ENCODE measurements at places on chromosomes 11 and 22.
A peak's percentile ranks its signal among the peaks of the same experiment; 100 is the strongest.

DNA sequence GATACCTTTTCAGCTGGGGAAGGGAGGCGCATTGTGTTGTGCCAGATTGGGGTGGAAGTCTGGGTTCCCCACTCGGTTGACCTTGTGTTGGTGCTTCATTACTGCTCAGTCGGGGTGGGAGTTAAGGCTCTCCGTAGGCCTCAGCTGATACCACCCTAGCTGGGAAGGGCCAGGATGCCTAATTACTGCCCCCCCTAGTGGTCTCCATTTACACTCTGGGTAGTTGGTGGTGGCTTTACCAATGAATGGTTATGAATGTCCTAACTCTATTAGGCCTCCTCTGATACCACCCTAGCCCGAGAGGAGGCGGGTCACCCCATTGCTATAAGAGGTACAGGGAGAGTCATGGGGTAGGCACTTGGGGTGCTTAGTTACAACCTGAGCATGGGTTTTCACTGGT lies 27.5 kb upstream of the HIKESHI start:
- DNase-seq = no peak

- no peak for DNase-seq
Measured at GRCh38 chr11:46181387-46181786, 60.1 kb upstream of the PHF21A start.

GRCh38 chr11:79439886-79440570 lies 802 bp downstream of the TENM4 start:
- peak; percentile 20 for DNase-seq

GRCh38 chr22:37062702-37063381 lies 11.3 kb downstream of the KCTD17 start:
- no peak for DNase-seq

DNA sequence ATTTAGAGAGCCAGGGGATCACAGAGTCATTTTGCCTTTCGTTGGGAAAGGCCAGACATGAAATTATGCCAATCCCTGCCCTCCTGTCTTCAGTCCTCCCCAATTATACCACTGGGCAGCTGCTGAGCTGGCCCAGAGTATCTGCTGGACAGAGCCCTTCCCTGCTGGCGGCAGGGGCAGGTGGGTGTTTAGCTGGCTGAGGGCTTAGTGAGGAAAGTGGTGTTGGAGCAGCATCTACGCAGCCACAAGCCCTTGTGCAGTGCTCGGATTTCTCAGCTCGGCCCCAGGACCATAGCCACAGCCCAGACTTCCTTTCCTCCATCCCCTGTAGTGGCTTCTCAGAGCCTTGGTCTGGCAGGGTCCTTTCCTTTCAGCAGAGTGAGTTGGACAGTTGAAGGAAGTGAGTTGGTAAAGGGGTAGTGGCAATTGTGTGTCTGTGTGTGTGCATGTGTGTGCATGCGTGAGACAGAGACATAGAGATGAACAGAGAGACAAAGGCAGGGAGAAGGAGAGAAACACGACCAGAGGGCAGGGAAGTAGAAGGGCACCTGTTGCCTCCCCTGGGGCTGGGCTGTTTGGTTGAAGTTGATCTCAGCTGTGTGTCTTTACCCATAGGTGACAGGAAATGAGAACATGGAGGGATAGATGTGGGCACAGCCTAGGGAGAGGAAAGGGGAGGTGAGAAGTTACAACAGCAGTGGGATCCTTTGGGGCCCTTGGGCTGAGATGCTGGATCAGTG lies 66.2 kb downstream of the GRIK4 start:
- DNase-seq = no peak

- no peak for DNase-seq
Measured at GRCh38 chr22:41995211-41995610, 3.4 kb upstream of the WBP2NL start.

- DNase-seq = no peak
Measured at GRCh38 chr11:12284316-12285050, 92.9 kb upstream of the PARVA start.

Measured in A549 (cell line).